Psoas muscle (tissue), 8 donors: ENCODE measurements at places on chromosomes 4 and X.

DNA sequence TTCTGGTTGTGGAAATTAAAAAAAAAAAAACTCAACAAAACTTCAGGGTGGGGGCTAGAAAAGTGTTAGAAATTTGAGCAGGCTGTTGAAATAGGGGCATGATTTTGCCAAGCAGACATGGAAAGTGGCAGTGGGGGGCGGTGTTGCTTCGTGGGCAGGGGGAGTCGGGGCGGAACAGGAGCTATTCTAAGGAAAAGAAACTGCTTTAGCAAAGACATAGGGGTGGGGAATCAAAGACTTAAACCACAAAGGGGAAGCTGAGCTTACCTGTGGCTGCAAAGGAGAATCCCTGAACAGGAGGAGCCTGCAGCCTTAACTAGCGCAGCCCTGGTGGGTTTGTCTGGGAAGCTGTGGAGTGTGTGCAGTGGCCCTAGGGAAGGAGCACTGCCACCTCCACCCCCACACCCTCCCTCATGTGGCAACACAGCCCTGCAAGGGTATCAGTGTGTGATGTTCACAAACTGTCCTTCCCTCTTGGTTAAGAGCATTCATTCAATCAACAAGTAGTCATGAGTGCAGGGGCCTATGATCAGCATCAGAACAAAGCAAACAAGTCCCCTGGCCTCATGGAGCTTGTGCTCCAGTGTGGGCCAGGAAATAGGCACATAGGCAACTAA, 20.5 kb downstream of the SEL1L3 start:
- DNase-seq, result no peak

- no peak for DNase-seq
Observed at GRCh38 chr4:10577018-10577417, 107.5 kb downstream of the CLNK start.

GRCh38 chr4:152165146-152165545, 370.7 kb downstream of the FBXW7 start:
- no peak for DNase-seq

- no peak for DNase-seq
Observed at GRCh38 chr4:123945301-123945700, 548.7 kb downstream of the SPRY1 start.

GRCh38 chr4:80156410-80156809, 40.9 kb upstream of the PRDM8 start:
- DNase-seq, result no peak

DNA sequence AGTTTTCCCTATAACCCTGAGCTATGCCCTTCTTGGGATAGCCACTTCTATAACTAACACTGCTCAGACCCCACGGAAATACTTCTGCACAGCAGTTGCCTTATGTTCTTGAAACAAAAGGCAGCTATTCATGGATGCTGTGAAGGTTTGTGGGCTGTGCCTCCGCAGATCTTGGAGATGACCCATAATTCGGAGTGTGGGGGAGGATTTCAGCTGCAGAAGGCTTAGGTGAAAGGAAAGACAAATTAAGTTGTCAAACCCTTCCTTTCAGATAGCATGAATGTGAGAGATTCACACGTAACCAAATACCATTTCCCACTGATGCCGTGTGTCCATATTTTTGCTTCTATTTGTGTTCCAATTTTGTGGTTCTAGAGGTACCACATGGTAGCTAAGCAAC, 38.1 kb upstream of the NYX start:
- no peak for DNase-seq

- no peak for DNase-seq
Observed at GRCh38 chr4:173181848-173182247, 13.2 kb downstream of the GALNT7 start.

DNA sequence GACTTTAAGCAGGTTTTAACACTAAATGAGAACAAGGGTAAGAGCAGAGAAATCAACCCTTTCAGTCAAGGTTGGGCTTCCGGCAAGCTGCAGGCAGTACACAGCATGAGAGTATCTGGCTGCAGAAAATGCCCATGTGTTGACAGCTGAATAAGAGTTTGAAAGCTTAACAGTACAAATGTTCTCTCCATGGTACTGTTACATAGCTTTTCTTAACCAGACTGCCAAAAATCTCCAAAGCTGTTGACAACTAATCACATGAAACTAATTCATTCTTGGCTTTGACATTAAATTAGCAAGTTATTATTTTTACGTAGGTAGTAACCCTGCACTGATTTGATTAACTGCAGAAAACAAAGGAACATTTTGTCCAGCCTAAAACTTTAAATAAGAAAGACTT, 153.5 kb downstream of the SLC10A7 start:
- no peak for DNase-seq

- no peak for DNase-seq
Observed at GRCh38 chr4:3231471-3231870, 17.5 kb upstream of the MSANTD1 start.

DNA sequence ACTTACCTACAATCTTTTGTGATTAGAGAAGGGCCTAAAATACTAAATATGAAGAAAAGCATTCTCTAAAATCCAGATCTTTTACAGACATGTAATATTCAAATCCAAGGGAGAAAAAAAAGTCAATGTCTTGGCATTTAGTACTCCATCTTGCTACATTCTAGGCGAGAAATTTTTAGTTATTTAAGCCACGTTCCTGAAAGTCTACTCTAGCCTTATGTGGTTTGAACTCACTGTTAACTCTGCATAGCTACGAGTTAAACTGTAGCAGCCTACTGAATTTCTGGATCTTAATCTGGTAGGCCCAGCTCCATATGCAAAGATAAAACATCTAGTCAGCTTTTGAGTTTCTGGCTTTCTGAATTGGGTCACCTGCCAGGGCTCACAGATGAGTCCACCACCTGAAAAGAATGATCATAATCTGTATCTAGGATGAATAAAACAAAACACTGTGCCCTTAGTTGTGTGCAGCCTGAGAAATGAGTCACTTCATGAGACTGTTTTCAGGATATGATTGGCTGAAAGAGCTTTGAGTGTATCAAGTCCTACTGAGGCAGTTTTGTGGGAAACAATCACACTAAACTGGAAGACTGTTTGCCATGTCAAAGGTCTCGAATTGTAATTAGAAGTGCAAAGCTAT, 3.2 kb upstream of the NEK1 start:
- DNase-seq, result no peak

DNA sequence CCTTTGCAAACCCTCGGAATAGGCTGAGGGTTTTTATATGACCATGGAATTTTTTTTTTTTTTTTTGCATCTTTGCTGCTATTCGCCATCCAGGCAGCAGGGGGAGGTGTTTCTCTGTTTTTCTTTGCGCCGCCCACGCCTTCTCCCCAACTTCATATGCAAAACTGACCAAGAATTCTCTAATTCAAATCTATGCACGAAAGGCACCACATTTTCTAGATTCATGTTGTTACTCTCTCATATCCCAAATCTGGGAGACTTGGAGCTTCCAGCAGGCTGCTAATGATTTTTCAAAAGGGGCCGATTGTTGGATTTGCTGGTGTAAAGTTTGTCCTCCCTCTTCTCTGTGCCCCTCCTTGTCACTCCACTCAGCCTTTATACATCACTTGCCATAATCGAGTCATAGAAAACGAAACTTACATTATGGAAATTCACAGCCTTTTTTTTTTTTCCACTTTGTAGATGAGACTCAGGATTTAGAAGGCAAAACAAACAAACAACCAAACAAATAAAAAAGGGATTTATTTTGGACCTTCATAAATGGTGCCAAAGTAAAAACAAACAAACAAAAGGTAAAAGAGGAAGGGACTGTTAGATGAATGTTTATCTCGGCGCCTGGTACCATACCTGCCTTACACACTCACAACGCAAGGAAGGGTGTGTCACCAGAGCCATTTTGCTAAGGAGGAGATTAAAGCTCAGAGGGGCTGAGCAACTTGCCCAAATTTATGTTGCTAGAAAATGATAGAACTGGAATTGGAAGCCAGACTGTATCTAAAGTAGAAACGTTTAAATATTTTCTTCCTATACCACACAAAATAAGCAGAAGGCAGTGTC, 29.3 kb upstream of the BOD1L1 start:
- peak; percentile 58 for DNase-seq

DNA sequence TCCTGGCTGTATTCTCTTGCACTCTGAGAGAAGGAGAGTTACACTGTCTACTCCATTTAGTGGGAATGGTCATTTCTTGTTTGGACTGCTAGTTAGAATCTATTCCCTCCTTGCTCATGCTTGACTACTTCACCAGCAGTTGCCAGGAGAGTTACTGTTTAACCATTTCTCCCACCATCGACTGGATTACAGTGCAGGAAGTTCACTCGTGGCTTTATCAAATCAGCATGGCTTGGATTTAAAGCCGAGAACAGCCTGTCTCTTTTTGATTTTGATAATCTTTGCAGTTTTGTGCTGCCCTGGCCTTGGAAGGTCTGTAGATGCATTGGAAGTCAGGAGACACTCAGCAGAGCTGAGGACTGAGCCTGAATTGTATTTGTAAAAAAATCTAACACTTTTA, 3.2 kb downstream of the GBA3 start:
- DNase-seq, result no peak
